ENCODE measurements at places on chromosomes 5 and 9. TPM values are rescaled to one million over a fixed set of nuclear protein-coding genes. Genes with fewer than 3 reads are reported as not detected.

- no peaks in the 10 kb centered on the region for H3K36me3 ChIP-seq
- no peak overlapping the region for H3K27ac ChIP-seq
- H3K4me1 ChIP-seq: no peaks in the 10 kb centered on the region
- no peak for DNase-seq
- no peak overlapping the region for H3K4me3 ChIP-seq
- no peaks in the 10 kb centered on the region for H3K27me3 ChIP-seq
These were observed 387.9 kb upstream of the DAP start for GRCh38 chr5:11148810-11149539.

GRCh38 chr5:138770291-138770690 lies 17.1 kb downstream of the CTNNA1 start:
- DNase-seq: no peak
- H3K4me3 ChIP-seq: no peak overlapping the region
- no peak overlapping the region for H3K27ac ChIP-seq
- H3K4me1 ChIP-seq: no peaks in the 10 kb centered on the region
- H3K36me3 ChIP-seq: no peaks in the 10 kb centered on the region

- H3K27me3 ChIP-seq: no peaks in the 10 kb centered on the region
- H3K27ac ChIP-seq: no peak overlapping the region
- H3K36me3 ChIP-seq: no peaks in the 10 kb centered on the region
- H3K4me1 ChIP-seq: no peaks in the 10 kb centered on the region
- no peak overlapping the region for H3K4me3 ChIP-seq
- DNase-seq: no peak
These were observed 1539.0 kb upstream of the NUDT12 start for GRCh38 chr5:105101577-105101976.

GRCh38 chr5:3896098-3896497 lies 300.5 kb downstream of the IRX1 start:
- no peaks in the 10 kb centered on the region for H3K27me3 ChIP-seq
- no peaks in the 10 kb centered on the region for H3K36me3 ChIP-seq
- DNase-seq: no peak
- H3K4me3 ChIP-seq: no peak overlapping the region

GRCh38 chr9:23698161-23698560 lies 127.9 kb downstream of the ELAVL2 start:
- DNase-seq: no peak
- H3K4me1 ChIP-seq: no peaks in the 10 kb centered on the region
- H3K36me3 ChIP-seq: no peaks in the 10 kb centered on the region
- no peak overlapping the region for H3K27ac ChIP-seq
- H3K27me3 ChIP-seq: no peaks in the 10 kb centered on the region

DNA sequence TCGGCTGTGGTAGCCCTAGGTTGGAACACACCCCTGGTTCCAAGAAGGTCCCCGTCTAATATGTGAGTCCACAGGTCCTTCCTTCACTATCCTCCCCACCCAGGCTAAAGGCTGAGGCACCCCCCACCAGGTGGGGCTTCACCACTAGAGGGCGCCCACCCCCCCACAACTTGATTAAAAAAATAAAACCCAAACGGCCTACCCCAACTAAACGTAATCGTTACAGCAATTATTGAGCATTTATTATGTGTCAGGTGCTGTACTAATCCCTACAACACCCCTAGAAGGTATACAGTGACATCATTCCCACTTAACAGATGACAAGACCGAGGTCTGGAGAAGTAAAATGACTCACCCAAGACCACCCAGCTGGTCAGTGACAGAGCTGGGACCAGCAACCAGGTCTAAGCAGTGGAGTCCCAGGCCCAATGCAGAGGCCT lies 65.0 kb downstream of the FGF18 start:
- H3K27ac ChIP-seq: no peak overlapping the region
- no peak for DNase-seq
- H3K27me3 ChIP-seq: no peaks in the 10 kb centered on the region
- H3K36me3 ChIP-seq: no peaks in the 10 kb centered on the region
- no peaks in the 10 kb centered on the region for H3K4me1 ChIP-seq
- no peak overlapping the region for H3K4me3 ChIP-seq

GRCh38 chr9:108708448-108708847 lies 147.3 kb downstream of the ACTL7B start:
- no peaks in the 10 kb centered on the region for H3K27me3 ChIP-seq
- no peaks in the 10 kb centered on the region for H3K36me3 ChIP-seq
- no peak overlapping the region for H3K4me3 ChIP-seq
- no peak for DNase-seq

DNA sequence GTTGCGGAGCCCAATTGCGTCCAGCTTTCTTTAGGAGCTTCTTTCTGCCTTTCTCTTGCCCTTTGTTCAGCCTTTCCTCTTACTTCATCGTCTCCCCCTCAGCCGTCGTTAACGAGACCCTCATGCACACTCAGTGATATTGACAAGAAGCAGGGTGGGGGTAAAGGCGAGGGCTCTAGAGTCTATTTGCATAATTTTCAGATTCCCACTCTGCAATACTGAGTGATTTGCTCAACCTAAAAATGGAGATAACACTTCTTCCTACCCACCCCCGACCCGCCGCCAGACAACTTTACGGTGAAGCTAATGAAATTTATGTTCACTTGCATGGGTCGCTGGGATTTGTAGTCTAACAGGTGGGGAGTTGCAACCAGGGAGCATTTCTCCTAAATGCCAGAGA lies 1.3 kb upstream of the TBC1D2 start:
- H3K27me3 ChIP-seq: no peaks in the 10 kb centered on the region
- peak; percentile 35 for DNase-seq
- H3K4me3 ChIP-seq: peak overlapping the region; percentile 81
- H3K4me1 ChIP-seq: no peaks in the 10 kb centered on the region
- H3K36me3 ChIP-seq: no peaks in the 10 kb centered on the region

GRCh38 chr5:120624021-120624563 lies 160.0 kb downstream of the PRR16 start:
- H3K4me3 ChIP-seq: no peak overlapping the region
- H3K4me1 ChIP-seq: no peaks in the 10 kb centered on the region
- no peaks in the 10 kb centered on the region for H3K36me3 ChIP-seq

- DNase-seq: no peak
These were observed 68.2 kb upstream of the HRH2 start for GRCh38 chr5:175589714-175590113.

DNA sequence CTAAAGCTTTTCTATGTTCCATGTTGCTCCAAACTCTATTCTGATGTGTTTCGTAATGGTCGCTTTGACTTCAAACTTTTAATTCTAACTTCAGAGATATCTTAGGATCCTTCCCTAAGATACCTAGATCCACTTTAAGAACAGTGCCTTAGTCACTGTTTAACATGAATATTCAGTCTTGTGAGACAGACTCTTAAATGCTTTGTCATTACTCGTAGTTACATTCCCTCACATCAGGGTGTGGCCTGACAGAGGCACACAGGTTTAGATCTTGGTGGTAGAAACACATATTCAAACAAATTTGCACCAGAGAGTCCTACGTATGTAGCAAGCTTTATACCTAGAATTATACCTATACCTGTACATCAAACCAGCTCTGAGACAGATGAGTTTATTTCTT lies 687.0 kb upstream of the C9orf72 start:
- no peak for DNase-seq
- H3K36me3 ChIP-seq: no peaks in the 10 kb centered on the region
- no peak overlapping the region for H3K4me3 ChIP-seq
- H3K27ac ChIP-seq: no peak overlapping the region
- no peaks in the 10 kb centered on the region for H3K27me3 ChIP-seq

- no peaks in the 10 kb centered on the region for H3K27me3 ChIP-seq
- no peak overlapping the region for H3K4me3 ChIP-seq
- no peak overlapping the region for H3K27ac ChIP-seq
- H3K4me1 ChIP-seq: no peaks in the 10 kb centered on the region
- no peak for DNase-seq
- H3K36me3 ChIP-seq: no peaks in the 10 kb centered on the region
These were observed 746.7 kb upstream of the TYRP1 start for GRCh38 chr9:11946531-11946930.

GRCh38 chr5:107982703-107983425 lies 312.1 kb upstream of the EFNA5 start:
- H3K36me3 ChIP-seq: no peaks in the 10 kb centered on the region
- H3K27me3 ChIP-seq: no peaks in the 10 kb centered on the region
- no peak overlapping the region for H3K27ac ChIP-seq
- no peaks in the 10 kb centered on the region for H3K4me1 ChIP-seq
- DNase-seq: no peak

GRCh38 chr9:7369384-7369821 lies 430.2 kb downstream of the DMAC1 start:
- H3K36me3 ChIP-seq: no peaks in the 10 kb centered on the region
- H3K27me3 ChIP-seq: no peaks in the 10 kb centered on the region
- H3K4me1 ChIP-seq: no peaks in the 10 kb centered on the region
- H3K27ac ChIP-seq: peak overlapping the region; percentile 36
- H3K4me3 ChIP-seq: no peak overlapping the region

Gene APBA1
- 0.88 TPM for total RNA-seq

Gene GABRA1
- total RNA-seq: not detected

Gene CCDC180
- total RNA-seq: 13.2 TPM

Gene POU5F2
- 8.3 TPM for total RNA-seq

Gene CATSPER3
- total RNA-seq: 2.4 TPM

Gene ZNF366
- 2.5 TPM for total RNA-seq

Gene CCNI2
- total RNA-seq: 7.1 TPM

Gene CSF1R
- total RNA-seq: 2.1 TPM

Gene RNF183
- total RNA-seq: not detected

Gene SLC6A3
- total RNA-seq: 0.70 TPM

All from Peyer's patch (tissue), 4 donors.